ENCODE measurements at places on chromosomes 5 and 9. TPM values are rescaled to one million over a fixed set of nuclear protein-coding genes. Genes with fewer than 3 reads are reported as not detected.
A peak's percentile ranks its signal among the peaks of the same experiment; 100 is the strongest.

GRCh38 chr9:134942788-134943184 lies 25.1 kb upstream of the FCN1 start:
- H3K27me3 ChIP-seq: no peaks in the 10 kb centered on the region
- H3K36me3 ChIP-seq: no peaks in the 10 kb centered on the region
- DNase-seq: no peak
- H3K4me3 ChIP-seq: no peak overlapping the region
- no peak overlapping the region for H3K27ac ChIP-seq
- no peaks in the 10 kb centered on the region for H3K4me1 ChIP-seq

DNA sequence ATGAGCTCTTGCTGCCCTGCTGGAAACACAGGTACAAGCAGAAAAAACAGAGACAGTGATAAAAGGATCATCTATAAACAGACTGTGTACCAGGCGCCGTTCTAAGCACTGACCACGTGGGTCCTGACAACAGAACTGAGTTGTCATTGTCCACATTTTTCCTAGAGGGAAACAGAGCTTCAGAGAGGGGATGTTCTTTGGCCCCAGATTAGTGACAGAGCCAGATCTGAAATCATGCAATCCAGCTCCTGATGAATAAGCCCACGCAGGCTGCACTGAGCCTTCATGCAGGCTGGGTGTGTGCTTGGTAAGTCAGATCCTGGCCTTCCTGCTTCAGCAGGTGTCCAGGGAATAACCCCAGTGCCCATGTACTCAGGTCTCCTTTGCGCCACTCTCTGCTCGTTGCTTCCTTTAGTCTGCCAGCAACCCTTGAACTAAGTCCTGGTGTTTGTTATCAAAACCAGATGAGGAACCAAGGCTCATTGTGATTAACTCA lies 22.8 kb upstream of the TCF7 start:
- H3K27me3 ChIP-seq: no peaks in the 10 kb centered on the region
- H3K4me3 ChIP-seq: no peak overlapping the region
- H3K4me1 ChIP-seq: peaks cover 8% of the 10 kb centered on the region
- DNase-seq: no peak
- H3K36me3 ChIP-seq: no peaks in the 10 kb centered on the region
- no peak overlapping the region for H3K27ac ChIP-seq

GRCh38 chr5:81687292-81687691 lies 63.6 kb downstream of the SSBP2 start:
- no peak for DNase-seq
- no peaks in the 10 kb centered on the region for H3K36me3 ChIP-seq
- no peaks in the 10 kb centered on the region for H3K4me1 ChIP-seq
- H3K4me3 ChIP-seq: no peak overlapping the region

FBP1 gene
- 4.1 TPM for total RNA-seq

STK32A gene
- total RNA-seq: 0.39 TPM

PLAC8L1 gene
- not detected for total RNA-seq

RAB3C gene
- 0.07 TPM for total RNA-seq

- H3K4me3 ChIP-seq: no peak overlapping the region
- H3K4me1 ChIP-seq: no peaks in the 10 kb centered on the region
- no peaks in the 10 kb centered on the region for H3K36me3 ChIP-seq
- H3K27me3 ChIP-seq: no peaks in the 10 kb centered on the region
Observed at GRCh38 chr5:76153271-76153670, 70.1 kb downstream of the SV2C start.

SPATA9 gene
- total RNA-seq: 0.30 TPM

GRCh38 chr5:151031554-151031953 lies 11.2 kb downstream of the GPX3 start:
- peaks cover 88% of the 10 kb centered on the region for H3K36me3 ChIP-seq
- H3K27me3 ChIP-seq: no peaks in the 10 kb centered on the region
- no peak overlapping the region for H3K27ac ChIP-seq
- peaks cover 45% of the 10 kb centered on the region for H3K4me1 ChIP-seq
- no peak for DNase-seq
- H3K4me3 ChIP-seq: no peak overlapping the region

DNA sequence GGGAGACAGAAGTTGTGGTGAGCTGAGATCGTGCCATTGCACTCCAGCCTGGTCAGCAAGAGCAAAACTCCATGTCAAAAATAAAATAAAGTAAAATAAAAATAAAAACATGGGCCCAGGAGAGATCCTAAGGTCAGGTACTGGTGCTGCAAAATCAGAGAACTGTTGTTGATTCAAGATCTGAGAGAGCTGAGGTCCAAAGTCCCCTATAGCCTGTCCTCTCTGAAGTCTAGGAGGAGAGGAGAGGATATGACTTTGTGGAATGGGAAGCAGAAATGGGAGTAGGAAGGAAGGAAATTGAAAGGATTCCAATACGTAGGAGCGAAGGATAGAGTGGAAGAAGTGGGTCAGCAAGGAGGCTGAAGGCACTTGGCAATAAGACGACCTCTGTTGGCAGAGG lies 4.6 kb upstream of the OR1L4 start:
- H3K27me3 ChIP-seq: no peaks in the 10 kb centered on the region
- H3K4me3 ChIP-seq: no peak overlapping the region
- DNase-seq: no peak
- H3K4me1 ChIP-seq: no peaks in the 10 kb centered on the region
- no peak overlapping the region for H3K27ac ChIP-seq

GRCh38 chr9:82131072-82131471 lies 142.5 kb downstream of the SPATA31D1 start:
- no peak for DNase-seq
- no peak overlapping the region for H3K27ac ChIP-seq
- H3K4me1 ChIP-seq: no peaks in the 10 kb centered on the region
- no peaks in the 10 kb centered on the region for H3K36me3 ChIP-seq
- no peaks in the 10 kb centered on the region for H3K27me3 ChIP-seq

CPEB4 gene
- total RNA-seq: 127 TPM

- no peak overlapping the region for H3K4me3 ChIP-seq
- no peaks in the 10 kb centered on the region for H3K27me3 ChIP-seq
- no peak for DNase-seq
- peaks cover 23% of the 10 kb centered on the region for H3K36me3 ChIP-seq
- no peaks in the 10 kb centered on the region for H3K4me1 ChIP-seq
- no peak overlapping the region for H3K27ac ChIP-seq
Observed at GRCh38 chr5:179764056-179764455, 29.7 kb upstream of the LTC4S start.

CMYA5 gene
- total RNA-seq: 1,199 TPM

DNA sequence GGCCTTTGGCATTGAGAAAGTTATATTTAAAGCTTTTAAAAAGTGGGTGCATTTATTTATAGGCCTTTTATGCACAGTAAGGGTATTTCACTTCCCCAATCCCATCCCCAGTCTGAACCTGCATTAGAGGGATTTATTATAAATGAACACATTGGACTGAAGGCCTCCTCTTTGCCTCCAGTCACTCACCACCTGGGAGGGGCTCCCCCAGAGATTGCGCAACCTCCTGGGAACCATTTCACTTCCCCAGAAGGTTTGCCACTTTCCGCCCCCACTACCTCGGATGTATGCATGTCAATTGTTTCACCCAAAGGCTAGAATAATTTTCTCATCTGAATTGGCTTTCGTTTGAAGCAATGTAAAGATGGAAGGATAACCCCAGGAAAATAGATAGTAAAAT lies 29.8 kb upstream of the VCAN start:
- H3K4me3 ChIP-seq: no peak overlapping the region
- no peaks in the 10 kb centered on the region for H3K4me1 ChIP-seq
- no peaks in the 10 kb centered on the region for H3K27me3 ChIP-seq
- H3K36me3 ChIP-seq: no peaks in the 10 kb centered on the region
- no peak for DNase-seq

DNA sequence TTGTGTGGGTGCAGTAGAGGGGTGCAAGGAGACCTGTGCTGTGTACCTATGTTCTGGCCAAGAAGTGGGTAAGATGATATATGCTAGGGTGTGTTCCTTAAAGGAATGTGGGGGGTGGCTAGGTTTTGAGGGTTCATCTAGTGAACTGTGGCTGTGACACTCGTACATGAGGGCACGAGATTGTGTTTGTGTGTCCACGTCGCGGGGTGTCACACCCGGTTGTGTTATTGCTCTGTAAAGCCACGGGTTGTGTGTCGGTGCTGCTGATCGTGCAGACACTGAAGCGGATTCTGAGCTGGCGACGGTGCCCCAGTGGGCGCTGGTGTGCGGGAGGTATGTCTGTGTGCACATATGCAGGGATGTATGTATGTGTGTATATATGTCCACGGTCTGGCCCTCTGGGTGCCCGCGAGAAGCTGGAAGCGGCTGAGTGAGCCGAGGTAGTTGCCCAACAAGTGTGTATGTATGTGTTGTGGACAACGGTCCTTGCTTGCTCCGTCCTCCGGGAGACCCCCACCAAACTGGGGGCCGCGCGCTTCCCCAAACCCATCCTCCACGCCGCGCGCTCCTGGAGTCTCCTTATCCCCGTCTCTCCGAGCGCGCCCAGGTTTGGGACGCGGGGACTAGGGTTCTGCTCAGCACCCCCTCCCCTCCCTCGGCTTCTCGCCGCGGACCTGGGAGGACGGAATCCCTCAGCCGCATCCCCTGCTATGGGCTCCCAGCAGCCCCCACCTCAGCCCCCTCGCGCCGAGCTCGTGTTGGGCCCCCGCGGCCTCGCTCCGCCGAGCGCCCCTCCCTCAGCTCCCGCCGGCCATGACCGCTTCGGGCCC lies 639 bp downstream of the PCDH1 start:
- peak overlapping the region; percentile 79 for H3K27ac ChIP-seq
- H3K4me3 ChIP-seq: peak overlapping the region; percentile 77
- H3K4me1 ChIP-seq: no peaks in the 10 kb centered on the region

GRCh38 chr9:116243708-116244107 lies 90.1 kb downstream of the PAPPA start:
- H3K4me1 ChIP-seq: no peaks in the 10 kb centered on the region
- DNase-seq: no peak
- no peak overlapping the region for H3K27ac ChIP-seq
- H3K36me3 ChIP-seq: no peaks in the 10 kb centered on the region
- no peaks in the 10 kb centered on the region for H3K27me3 ChIP-seq

DNA sequence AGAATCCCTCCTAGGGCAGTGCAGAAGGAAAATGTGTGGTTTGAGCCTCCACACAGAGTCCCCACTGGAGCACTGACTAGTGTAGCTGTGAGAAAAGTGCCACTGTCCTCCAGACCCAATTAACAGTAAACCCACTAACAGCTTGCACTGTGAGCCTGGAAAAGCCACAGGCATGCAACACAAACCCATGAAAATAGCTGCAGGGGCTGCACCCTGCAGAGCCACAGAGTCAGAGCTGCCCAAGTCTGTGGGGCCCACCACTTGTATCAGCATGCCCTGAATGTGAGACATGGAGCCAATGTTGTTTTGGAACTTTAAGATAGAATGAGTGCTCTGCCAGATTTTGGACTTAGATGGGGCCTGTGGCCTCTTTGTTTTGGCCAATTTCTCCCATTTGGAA lies 119.8 kb upstream of the CDH9 start:
- no peak for DNase-seq
- no peaks in the 10 kb centered on the region for H3K36me3 ChIP-seq
- H3K27me3 ChIP-seq: no peaks in the 10 kb centered on the region

- H3K27ac ChIP-seq: no peak overlapping the region
- DNase-seq: no peak
- no peaks in the 10 kb centered on the region for H3K36me3 ChIP-seq
- no peaks in the 10 kb centered on the region for H3K27me3 ChIP-seq
- no peaks in the 10 kb centered on the region for H3K4me1 ChIP-seq
Observed at GRCh38 chr9:118162716-118163115, 458.5 kb downstream of the TLR4 start.

DNA sequence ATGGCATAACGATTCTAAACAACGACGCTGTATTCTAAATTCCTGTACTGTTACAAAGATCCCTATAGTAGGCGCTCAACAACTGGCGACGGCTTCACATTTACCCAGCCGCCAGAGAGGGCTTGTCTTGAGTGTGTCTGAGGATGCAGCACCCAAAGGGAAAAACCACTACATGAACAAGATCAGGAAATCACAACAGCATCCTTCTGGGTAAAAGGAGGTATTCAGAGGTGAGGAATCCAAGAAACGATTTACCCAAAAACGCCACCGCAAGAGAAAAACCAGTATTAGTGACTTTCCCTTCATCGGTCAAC lies 711 bp downstream of the TTC33 start:
- no peaks in the 10 kb centered on the region for H3K36me3 ChIP-seq
- peak overlapping the region; percentile 72 for H3K4me3 ChIP-seq
- H3K4me1 ChIP-seq: peaks cover 16% of the 10 kb centered on the region
- H3K27me3 ChIP-seq: no peaks in the 10 kb centered on the region
- H3K27ac ChIP-seq: peak overlapping the region; percentile 88

- no peak for DNase-seq
- no peaks in the 10 kb centered on the region for H3K36me3 ChIP-seq
- H3K27me3 ChIP-seq: no peaks in the 10 kb centered on the region
- peak overlapping the region; percentile 59 for H3K4me3 ChIP-seq
Observed at GRCh38 chr9:129484352-129485000, 136.4 kb downstream of the C9orf50 start.

RPS14 gene
- 2,461 TPM for total RNA-seq

INSL4 gene
- not detected for total RNA-seq

DNA sequence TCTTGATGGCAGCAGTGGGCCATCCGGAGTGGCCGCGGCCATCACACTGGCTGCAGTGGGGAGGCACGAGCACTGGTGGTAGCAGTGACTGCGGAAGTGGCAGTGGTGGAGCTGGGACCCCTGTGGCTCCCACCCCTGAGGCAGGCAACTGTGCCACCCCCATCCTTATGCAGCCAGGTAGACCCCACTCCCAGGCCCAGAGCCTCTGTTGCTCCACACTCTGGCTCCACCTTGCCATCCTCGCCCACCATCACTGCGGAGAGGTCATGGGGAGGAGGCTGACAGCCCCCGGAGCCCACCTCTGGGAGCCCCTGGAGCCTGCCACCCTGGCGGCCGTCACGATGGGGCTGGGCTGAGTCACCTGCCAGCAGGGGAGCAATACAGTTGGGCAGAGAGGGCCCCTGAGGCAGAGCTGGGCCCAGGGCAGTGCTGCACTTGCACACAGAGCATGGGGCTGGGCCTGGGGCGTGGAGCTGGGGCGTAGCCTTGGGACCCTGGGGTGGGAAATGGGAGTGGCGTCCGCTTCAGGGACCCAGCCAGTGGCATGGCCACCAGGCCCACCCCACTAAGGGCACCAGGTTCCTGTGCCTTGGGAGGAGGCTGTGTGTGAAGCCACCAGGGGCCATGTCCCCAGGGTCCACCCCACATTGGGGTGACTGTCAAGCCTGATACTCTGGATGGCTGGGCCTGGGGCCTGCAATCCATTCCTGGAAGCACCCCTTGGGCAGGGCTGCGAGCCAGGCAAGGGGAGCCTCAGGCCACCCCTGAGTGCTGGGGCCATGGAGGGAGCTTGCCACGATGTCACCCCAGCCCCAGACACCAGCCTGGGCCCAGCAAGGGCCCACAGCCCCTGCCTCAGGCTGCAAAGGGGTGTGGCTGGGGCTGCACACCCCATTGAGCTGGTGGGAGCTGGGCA lies 7.7 kb downstream of the AMBP start:
- no peak overlapping the region for H3K27ac ChIP-seq
- H3K27me3 ChIP-seq: no peaks in the 10 kb centered on the region
- no peak overlapping the region for H3K4me3 ChIP-seq
- no peak for DNase-seq
- peaks cover 12% of the 10 kb centered on the region for H3K4me1 ChIP-seq

GRCh38 chr5:76469656-76470290 lies 66.7 kb downstream of the IQGAP2 start:
- H3K27me3 ChIP-seq: no peaks in the 10 kb centered on the region
- H3K4me1 ChIP-seq: no peaks in the 10 kb centered on the region
- no peak overlapping the region for H3K4me3 ChIP-seq

GDNF gene
- 0.31 TPM for total RNA-seq

Measured in right atrium auricular region (tissue), 2 donors.